Fibroblast of skin of scalp (primary cell): ENCODE measurements at places on chromosomes 4 and X.

- peak; percentile 7 for DNase-seq
Measured at GRCh38 chr4:148239494-148239985, 202.7 kb downstream of the NR3C2 start.

- DNase-seq: peak; percentile 4
Measured at GRCh38 chrX:112868586-112868985, 28.0 kb upstream of the AMOT start.

- DNase-seq: peak; percentile 22
Measured at GRCh38 chr4:79141530-79141929, 184.3 kb downstream of the NAA11 start.

- DNase-seq: no peak
Measured at GRCh38 chr4:63869370-63869769, 539.9 kb downstream of the TECRL start.

DNA sequence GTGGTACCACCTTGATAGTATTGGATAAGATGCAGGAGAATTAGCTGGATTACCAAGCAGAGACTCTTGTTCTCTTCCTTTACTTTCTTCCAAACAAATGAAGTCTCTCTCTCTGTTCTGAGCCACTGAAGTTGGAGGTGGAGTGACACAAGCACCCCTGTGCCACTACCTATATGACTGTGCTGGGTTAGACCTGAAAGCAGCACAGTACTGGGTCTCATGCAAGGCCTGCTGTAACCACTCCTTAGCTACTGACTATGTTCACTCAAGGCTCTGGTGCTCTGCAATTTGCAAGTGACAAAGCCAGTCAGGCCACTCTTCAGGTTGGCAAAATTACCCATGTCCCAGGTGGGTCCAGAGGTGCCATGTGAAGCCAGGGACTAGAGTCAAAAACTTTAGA is 389.6 kb upstream of the MAOA start:
- no peak for DNase-seq

- DNase-seq: peak; percentile 55
Measured at GRCh38 chrX:10597871-10598270, 22.5 kb downstream of the MID1 start.

DNA sequence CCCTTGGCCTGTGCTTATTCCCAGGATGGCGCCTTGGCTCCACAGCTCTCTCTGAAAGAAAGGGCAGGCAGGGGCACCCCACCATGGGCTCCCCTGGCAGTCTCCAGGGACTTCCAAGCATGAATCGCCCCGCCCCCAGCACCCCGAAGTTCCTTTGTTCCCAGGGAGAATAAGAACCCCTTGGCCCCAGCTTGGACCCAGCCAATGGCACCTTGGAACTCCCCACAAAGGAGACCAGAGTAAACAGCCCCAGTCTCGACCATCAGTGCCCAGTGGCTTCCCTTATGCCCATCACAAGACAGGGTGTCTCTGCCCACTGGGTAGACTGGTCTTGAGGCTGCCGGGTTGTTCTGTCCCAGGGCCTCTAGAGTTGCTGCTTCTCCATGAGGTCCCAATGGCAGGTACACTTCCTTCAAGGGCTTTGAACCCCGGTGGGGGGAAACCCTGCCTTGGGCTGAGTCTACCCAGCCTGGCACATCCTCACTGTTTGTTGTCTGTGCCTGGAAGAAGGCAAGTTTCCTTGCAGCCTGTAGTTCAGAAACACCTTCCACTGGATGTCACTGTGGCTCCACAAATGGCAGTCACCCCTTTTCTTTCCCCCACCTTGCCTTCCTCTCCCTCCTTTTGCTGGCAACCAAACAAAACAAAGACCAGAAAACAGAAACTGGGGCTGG is 30.8 kb downstream of the NBDY start:
- no peak for DNase-seq

DNA sequence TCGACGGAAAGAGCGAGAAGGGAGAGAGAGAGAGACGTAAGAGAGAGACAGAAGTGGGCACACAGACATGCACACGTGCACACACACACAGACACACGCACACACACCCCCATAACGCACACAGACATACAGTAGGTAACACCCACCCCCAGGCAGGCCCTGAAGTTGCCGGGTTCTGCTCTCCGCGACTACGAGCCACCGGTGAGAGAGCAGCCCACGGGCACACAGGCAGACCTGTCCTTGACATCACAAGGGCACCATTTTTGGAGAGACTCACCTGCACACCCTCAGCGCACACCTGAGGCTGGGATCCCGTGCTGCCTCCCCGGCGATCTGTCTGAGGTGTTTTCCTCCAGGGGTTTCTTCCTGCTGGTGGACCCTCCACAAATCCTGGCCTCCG is 1171.0 kb upstream of the PCDH10 start:
- DNase-seq: no peak

- peak; percentile 68 for DNase-seq
Measured at GRCh38 chrX:120769576-120770341, 105.9 kb downstream of the CT47B1 start.

- DNase-seq: peak; percentile 43
Measured at GRCh38 chr4:8478801-8479744, 38.5 kb downstream of the TRMT44 start.

- no peak for DNase-seq
Measured at GRCh38 chrX:74431797-74432196, 10.5 kb downstream of the SLC16A2 start.

DNA sequence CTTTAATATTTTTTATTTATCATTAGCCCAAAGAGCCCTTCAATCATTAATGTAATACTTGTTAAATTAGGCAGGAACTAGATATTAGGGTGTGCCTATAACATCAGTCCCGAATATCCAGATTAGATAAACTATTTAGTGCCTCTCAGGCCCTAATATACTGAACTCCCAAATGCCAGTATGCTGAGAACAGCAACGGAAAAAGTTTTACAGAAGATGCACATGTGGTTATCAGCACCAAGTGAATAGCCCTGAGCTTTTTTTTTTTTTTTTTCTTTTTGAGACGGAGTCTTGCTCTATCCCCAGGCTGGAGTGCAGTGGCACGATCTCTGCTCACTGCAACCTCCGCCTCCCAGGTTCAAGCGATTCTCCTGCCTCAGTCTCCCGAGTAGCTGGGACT is 13.0 kb upstream of the ELF2 start:
- DNase-seq: no peak

DNA sequence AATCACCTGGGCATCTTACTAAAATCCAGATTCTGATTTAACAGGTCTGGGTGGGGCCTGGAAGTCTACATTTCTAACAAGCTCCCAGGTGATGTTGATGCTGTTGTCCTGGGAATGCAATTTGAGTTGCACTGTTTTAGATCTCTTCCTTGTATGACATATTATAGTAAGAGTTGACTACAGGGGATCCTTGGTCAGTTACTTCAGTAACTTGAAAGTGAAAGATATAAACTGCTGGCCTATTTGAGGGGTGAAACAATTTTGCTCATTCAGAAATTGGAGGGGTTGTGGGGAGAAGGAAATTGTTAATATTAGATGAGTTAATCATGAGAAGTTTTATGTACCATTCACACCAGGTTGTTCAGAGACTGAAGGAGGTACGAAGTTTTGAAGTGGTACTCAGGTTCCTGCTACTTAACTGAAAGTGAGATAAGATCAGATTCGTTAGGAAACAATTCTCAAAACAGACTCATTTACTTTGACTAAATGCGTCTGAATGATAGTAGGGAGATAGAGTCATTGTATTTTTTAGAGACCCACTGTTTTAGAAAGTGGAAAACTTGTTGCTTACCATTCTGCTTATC is 12.5 kb downstream of the SH2D1A start:
- DNase-seq: no peak

DNA sequence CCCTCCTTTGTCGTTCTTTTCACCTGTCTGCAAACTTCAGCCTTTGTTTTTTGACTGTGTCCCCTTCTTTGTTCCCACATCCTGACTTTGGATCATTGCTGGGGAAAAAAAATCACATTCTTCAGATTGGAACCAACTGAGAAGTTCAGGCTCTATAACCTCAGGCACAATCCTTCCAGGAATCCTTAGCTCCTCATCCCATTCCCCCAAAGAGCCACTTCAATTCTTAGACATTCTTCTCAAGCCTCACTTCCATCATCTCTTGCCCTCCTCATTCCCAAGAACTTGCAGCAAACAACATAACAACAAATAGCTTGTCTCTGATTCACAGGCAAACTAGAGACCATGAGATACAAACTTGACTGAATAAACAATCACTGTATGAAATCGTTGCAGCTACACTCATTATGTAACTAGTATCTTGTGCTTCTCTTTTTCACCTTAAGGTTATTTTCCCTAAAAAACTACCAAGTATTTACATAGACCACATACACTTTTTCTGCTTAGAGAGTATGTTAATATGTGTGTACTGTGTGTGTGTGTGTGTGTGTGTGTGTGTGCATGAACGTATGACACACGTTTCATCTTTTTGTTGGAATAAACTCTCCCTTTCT is 26.4 kb upstream of the PGM2 start:
- DNase-seq: no peak

DNA sequence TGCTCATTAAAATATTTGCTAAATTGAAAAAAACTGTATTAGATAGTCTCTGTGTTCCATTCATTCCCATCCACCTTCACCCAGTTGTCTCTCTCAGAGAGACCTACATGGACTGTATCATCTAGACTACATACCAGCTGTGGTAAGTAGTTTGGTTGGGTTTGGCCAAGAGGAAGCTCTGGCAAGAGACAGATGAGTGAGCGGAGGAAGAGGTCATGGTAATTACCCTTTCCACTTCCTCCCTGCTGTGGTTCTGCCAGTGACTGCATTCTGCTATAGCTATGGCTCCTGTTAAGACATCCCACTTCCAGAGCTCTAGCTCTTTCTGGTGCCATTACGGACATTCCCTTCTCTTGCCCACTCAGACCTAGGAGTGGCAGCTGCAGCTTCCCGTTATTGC is 239.0 kb upstream of the MID1 start:
- DNase-seq: no peak

DNA sequence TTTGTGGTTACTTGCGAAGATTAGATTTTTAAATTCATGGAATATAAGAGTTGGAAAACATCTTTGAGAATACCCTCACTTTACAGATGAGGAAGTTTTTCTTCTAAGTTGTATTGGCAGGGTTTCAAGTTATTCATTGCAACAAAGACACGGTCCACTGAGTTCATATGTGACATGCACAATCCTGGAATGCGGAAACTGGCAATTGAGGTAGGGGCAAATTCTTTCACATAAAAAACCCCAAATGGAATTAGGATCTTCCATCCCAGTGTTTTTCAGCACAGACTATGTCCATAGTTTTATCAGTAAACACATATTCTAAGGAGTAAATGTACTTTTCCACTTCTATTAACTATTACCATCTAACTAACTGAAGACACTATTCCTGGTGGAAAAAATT is 81.8 kb upstream of the NAP1L5 start:
- peak; percentile 75 for DNase-seq

DNA sequence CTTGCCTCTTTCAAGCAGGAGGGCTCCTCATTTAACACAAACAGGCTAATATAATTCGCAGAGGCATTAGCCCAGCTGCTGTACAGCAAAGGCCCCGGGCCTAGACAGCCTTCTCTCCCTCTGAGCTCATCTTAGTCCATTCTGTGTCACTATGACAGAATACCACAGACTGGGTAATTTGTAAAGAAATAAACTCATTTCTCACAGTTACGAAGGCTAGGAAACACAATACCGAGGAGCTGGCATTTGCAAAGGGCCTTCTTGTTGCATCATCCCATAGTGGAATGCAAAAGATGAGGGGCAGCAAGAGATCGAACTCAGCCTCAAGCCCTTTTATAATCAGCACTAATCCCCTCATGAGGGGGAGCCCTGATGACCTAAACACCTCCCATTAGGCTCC is 48.5 kb downstream of the TSPAN5 start:
- peak; percentile 53 for DNase-seq

GRCh38 chr4:107916623-107917022 is 14.7 kb upstream of the CYP2U1 start:
- DNase-seq: no peak

GRCh38 chr4:169618986-169619385 is 1.4 kb upstream of the CLCN3 start:
- DNase-seq: no peak

DNA sequence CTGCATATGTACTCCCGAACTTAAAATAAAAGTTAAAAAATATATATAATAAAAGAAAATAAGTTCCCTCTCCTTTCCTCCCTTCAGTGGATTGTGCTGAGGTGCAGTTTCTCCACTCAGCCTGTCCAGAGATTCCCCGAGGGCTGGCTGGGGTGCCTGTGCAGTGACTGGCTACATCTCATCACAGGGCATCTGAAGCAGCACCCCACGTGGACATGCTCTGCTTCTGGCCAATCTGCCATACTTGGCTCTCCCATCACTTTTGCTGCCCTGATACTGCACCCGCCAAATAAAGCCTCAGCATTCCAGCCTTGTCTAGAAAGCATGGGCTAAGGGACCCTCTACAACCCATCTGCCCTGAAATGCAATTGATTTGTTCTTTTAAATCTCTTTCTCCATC is 11.1 kb upstream of the MGST2 start:
- no peak for DNase-seq

DNA sequence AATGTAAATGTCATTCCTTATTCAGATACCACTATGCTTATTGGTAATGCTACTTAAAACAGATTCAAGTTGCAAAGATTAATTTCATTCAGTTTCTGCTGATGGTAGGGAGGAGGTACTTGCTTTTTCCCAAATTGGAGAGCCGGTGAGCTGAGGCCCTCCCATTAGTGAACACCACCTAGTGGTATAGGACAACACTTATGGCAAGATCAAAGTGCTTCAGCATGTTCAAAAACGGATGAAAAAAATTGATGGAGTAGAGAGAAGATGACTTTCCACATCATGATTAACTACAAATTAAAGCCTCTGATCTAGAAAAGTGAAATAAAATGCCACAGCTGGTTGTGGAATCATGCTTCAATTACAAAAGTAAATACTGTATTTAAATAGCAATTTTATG is 112.9 kb downstream of the MBNL3 start:
- DNase-seq: no peak

- DNase-seq: peak; percentile 46
Measured at GRCh38 chr4:185282968-185283367, 73.6 kb downstream of the SNX25 start.
